ENCODE measurements at places on chromosomes 6 and 20. TPM values are rescaled to one million over a fixed set of nuclear protein-coding genes. Genes with fewer than 3 reads are reported as not detected.

The PSMB9 gene
- total RNA-seq = 13.9 TPM

The PPP1R16B gene
- total RNA-seq = 0.27 TPM

The NEDD9 gene
- 34.7 TPM for total RNA-seq

The SLC22A16 gene
- not detected for total RNA-seq

The ARHGAP40 gene
- total RNA-seq = not detected

The SPTLC3 gene
- not detected for total RNA-seq

The MAP1LC3A gene
- total RNA-seq = 33.0 TPM

The SASH1 gene
- total RNA-seq = 2.8 TPM

The LAMP5 gene
- 0.05 TPM for total RNA-seq

The GPR6 gene
- not detected for total RNA-seq

The TINAG gene
- total RNA-seq = not detected

The PARD6B gene
- 2.6 TPM for total RNA-seq

The COL11A2 gene
- total RNA-seq = 0.90 TPM

The KIAA0408 gene
- 5.3 TPM for total RNA-seq
